ENCODE measurements at places on chromosomes 16 and 17.

GRCh38 chr17:57284583-57284982, 28.3 kb downstream of the MSI2 start:
- no peak for DNase-seq

- no peak for DNase-seq
These were observed 393.4 kb downstream of the SEC14L1 start for GRCh38 chr17:77534137-77534536.

DNA sequence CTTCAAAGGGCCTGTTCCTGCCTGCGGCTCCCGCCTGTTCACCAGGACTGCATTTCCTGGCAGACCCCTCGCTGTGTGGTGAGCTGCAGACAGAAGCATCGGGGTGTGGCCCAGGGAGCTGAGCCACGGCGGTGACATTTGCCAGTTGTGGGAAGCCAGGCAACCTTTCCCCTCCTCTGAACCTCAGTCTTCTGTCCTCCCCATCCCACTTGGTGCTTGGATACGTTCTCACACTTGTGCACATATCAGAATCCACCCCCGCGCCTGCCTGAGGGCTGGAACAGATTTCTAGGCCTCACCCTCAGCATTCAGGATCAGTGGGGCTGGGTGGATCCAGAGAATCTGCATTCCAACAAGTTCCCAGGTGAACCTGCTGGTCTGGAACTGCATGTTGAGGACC, 63.5 kb downstream of the CRISPLD2 start:
- DNase-seq, result no peak

GRCh38 chr17:69401251-69401650, 13.2 kb upstream of the MAP2K6 start:
- no peak for DNase-seq

GRCh38 chr17:67050471-67051154, 6.3 kb downstream of the CACNG1 start:
- no peak for DNase-seq

GRCh38 chr16:13529193-13529982, 390.6 kb upstream of the ERCC4 start:
- no peak for DNase-seq

DNA sequence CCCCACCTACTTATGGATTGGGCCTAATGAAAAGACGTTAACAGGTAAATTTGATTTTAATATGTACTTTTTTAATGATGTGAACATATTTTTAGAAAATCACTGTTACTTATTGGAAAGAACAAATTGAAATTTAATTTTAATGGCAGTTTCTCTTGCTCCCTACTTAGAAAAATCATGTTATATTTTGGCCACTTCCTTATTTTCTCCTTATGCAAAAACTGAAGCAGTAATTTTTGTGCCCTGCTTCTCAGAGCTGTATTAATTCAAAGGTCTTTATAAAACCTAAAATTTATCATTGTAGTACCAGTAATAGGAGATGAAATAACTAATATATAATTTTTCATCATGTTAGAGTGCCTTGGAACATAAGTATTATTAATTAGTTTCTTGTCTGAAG, 2.8 kb downstream of the ZPBP2 start:
- DNase-seq, result no peak

- DNase-seq, result no peak
These were observed 27.3 kb downstream of the LASP1 start for GRCh38 chr17:38897176-38897575.

DNA sequence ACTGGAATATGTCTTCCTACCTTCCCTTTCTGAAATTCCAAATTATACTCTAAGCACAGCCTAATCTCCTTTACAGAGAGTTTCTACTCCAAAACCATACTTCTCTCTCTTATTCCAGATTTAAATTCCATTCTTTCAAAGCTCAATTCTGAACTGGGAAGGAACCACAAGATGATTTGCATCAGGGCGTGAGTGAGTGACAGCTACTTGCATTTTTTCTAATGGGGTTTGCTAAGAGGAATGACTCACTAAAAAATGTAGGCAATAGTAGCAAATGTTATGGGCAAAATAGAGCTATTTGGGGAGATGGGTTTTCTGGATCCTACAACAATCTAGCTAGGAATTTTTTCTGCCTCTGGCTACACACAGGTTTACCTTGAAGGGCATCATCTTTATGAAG, 244.6 kb upstream of the PSMD7 start:
- no peak for DNase-seq

GRCh38 chr17:74654742-74655141, 31.2 kb upstream of the CD300E start:
- DNase-seq, result no peak

GRCh38 chr17:81460856-81461460, 51.6 kb downstream of the ACTG1 start:
- DNase-seq, result no peak
